Activated T-helper 17 cell treated with anti-CD3 and anti-CD28 coated beads, Interleukin-2, amount 50 U/mL, for 72 hours (primary cell): ENCODE measurements at places on chromosomes 4 and X.

DNA sequence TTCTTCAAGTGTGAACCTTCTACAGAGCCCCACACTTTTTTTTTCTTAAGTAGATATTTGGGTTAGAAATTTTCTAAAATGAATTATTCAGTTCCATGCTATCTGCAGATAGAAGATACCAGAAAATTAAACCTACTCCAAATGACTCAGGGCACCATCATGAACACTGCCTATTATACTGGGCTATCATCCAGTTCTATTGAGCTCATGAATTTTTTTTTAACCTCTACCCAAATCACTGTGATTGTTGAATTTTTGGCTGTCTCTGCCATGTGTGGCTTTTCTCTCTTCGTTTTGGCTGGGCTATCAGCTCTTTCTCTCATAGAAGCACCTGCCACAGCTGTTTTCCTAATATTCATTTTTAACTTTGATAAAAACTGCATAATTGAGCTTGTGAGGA is 31.0 kb upstream of the SLC34A2 start:
- no peak for ATAC-seq

GRCh38 chrX:19496711-19497110 is 18.6 kb downstream of the MAP3K15 start:
- no peak for ATAC-seq

- no peak for ATAC-seq
These were observed 5.5 kb upstream of the ASMT start for GRCh38 chrX:1609311-1609710.

DNA sequence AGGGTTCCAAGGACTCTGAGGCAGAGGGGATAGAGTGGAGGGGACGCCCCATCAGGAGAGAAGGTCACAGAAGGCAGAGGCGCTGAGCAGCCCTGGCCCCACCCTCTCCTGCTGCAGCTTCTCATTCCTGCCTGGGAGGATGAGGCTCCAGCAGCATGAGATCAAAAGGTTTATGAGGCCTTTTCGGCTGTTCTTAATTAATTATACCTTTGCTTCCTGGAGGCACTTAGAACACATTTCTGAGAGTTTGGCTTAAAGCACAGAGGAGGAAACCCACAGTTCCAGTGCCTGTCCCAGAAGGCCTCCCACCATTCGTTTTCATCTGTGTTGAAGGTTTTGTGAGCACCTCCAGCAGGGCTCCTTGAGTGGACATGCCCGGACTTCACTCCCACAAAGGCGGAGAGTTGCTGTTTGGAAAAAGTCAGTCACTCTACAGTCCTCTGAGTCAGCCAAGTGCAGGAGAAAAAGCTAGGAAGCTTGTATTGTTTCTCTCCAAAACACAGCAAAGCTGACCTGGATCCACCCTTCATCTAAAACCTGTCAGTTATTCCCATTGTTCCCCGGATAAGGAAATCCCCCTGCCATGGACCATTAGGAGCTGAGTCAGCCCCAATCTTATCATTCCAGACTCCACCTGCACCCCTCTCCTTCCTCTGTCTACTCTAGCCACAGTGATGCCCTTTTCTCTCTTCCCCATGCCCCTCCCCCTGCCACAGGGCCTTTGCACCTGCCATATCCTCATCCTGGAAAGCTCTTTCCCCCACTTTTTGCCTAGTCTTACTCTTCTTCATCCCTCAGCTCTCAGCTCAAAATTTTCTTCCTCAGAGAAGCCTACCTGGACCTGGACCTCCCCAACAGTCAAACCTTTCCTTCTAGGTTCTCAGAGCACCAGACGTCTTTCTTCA is 276.8 kb downstream of the FBXW7 start:
- no peak for ATAC-seq

- ATAC-seq, result no peak
These were observed 5.4 kb downstream of the RAB28 start for GRCh38 chr4:13478707-13479106.

DNA sequence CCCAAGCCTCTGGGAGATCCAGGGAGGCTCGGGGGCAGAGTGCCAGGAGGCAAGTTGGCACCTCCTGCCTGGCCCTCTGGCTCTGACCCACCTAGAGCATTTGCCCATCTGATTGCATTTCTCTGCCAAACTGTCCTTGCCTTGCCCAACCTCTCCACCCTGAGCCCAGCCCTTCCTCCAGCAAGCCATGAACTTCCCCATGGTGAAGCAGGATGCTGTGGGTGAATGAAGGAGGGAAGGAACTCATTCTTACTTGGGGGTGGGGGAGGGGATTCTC is 9.3 kb upstream of the CNGA2 start:
- ATAC-seq, result no peak

- ATAC-seq, result no peak
These were observed 19.8 kb upstream of the TBC1D14 start for GRCh38 chr4:6889736-6890324.

- no peak for ATAC-seq
These were observed 84.7 kb upstream of the NDST3 start for GRCh38 chr4:117949621-117950020.

DNA sequence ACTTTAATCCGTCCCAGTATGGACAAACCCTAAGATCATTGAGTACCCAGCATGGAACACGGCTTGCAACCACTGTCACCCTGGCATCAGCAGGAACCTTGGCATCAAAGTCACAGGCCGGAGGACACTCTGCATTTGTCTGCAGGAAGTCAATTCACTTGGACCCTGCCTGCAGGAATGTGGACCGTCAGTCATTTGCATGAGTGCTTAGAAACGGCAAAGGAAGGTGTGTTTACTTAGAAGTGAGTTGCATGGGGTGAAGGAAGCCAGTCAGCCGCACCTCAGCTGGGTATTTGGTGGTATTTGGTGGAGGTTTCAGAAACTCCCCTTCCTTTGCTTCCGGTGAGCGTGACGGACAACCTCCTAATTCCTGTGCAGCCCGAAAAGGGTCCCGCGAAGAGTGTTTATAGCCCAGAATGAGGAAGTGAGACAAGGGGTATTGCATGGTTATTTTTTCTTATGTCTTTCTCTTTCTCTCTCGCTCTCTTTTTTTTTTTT is 15.5 kb downstream of the P2RY8 start:
- peak; percentile 67 for ATAC-seq

DNA sequence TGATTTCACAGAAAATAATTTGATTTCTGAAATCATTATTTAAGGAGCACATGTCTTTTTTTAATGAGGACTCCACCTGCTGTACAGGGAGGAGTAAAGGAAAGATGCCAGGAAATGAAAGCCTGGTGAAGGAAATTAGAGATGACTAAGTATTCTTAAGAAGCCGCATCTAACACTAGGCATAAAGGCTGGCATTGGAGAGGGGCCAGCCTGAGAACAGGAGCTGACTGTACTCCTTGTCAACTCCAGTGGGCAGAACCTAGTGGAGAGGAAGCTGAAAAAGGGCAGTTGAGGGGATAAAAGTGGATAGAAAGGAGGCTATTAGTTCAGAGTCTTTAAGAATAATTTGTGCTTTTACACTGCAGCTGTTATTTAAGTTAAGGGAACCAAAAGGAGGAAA is 393.0 kb downstream of the PPP1R2C start:
- ATAC-seq, result no peak

DNA sequence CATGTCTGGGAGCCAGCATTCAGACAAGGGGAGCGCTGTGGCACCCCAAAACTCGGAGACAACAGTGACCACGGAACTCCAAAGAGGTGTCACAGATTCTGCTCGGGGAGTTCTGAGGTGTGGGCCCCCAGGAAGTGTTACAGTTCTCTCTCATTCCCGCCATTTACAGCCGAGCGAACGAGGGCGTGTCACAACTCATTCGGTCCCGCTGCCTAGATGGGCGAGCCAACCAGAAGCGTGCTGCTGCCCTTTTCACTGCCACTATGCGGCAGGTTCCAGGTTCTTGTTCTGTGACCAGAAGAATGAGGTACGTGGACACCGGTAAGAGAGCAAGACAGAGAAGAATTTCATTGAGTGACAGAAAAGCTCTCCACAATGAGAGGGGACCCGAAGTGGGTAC is 1370.6 kb upstream of the AGA start:
- ATAC-seq, result no peak

DNA sequence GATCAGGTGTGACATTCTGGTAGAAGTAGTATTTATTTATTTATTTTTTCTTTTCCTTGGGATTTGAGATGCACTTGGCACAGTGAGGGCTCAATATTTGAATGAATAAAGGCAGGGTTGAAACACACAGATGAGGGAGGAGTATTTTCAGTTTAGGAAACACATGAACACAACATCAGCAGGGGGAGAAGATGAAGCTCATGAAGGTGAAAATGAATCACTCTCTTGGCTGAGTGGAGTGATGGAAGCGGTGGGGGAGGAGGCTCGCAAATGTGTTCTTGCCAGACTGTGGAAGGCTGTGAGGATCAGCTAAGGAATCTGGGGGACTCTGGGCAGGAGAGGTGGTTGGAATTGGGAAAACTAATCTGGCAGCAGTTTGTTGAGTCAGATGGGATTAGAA is 55.3 kb downstream of the ARHGAP10 start:
- ATAC-seq, result peak; percentile 74

- no peak for ATAC-seq
These were observed 515.4 kb downstream of the ZNF674 start for GRCh38 chrX:46029777-46030176.

- no peak for ATAC-seq
These were observed 226.6 kb downstream of the KDR start for GRCh38 chr4:54898656-54899340.

GRCh38 chrX:24494647-24495075 is 29.6 kb downstream of the PDK3 start:
- no peak for ATAC-seq

GRCh38 chrX:15292861-15293260 is 22.6 kb downstream of the ASB11 start:
- no peak for ATAC-seq

DNA sequence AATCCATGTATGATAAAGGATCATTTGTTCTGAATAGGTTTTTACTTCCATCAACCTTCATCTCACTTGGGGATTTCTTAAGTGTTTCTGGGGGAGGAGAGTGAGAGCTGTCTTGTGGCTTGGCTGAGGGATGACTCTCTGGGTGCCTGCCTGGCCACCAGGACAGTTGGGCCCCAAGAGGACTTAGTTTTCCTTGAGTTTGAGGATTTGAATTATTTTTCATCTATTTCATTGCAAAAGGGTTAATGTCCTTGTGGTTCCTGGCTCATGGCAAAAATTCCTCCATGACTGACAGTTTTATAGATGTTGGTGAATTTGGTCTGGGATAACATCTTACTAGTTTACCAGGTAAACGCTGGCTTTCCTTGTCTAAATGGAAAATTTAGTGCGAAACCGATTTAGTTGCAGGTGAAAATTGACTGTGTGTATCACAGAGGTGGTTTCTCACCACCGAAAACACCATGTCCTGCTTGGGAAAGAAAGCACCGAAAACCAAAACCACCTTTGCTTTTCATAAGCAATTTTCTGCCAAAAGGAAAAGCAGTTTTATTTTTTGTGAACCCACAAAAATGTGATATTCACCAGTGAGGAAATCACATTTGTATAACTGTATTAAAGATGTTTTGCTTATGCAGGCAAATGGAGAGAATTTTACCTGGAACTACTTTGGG is 331.3 kb upstream of the SFRP2 start:
- no peak for ATAC-seq

DNA sequence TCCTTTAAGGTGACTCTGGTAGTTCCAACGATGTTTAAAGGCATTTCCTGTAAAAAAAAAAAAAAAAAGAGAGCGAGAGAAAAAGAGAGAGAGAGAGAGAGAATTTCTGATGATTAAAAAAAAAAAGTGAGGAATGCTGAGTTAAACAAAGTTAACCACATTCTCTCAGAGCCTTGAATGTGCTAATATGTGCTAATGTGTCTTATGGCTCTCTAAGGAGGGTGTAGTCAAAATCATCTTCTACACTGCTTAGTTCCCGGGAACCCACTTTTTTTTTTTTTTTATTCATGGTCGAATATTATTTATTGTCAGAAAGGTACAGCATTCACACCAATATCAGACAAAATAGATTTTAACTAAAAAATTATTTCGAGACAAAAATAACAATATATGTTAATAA is 111.7 kb downstream of the SNCA start:
- no peak for ATAC-seq

DNA sequence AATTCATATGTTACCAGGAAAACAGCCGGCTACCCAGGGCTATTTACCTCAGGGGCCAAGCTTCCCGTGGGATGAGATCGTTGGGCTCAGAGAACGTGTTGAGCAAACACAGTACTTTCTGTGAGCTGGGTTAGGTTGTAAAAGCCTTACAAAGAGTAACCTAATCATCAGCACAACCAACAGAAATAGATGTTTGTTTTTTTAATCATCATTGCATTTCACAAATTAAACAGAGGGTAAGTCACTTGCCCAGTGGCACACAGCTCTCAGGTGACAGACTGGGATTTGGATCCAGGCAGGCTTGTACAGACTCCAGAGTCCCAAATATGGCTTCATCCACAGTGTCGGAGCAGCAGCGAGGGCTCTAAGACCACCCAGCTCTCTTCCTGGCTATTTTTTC is 20.1 kb downstream of the SPON2 start:
- ATAC-seq, result no peak

DNA sequence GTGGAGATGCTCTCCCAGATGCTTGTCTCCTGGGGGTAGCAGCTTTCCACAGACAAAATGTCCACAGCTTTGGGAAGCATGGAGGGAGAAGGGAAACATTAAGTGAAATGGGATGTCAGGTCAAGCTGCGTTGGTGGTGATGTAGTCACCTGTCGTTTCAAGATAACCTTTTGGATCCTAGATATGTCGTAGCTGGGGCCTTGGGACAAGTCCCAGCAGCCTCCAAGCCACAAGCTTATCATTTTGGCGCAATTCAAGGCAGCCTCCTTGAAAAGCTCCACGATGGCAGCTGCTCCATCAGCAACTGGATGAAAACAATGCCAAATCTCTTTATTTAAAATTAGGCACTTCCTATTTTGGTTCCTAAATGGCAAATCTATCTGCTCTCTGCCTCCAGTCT is 52.0 kb downstream of the RTL9 start:
- ATAC-seq, result no peak

- no peak for ATAC-seq
These were observed 8.2 kb downstream of the SH3TC1 start for GRCh38 chr4:8207314-8207713.

DNA sequence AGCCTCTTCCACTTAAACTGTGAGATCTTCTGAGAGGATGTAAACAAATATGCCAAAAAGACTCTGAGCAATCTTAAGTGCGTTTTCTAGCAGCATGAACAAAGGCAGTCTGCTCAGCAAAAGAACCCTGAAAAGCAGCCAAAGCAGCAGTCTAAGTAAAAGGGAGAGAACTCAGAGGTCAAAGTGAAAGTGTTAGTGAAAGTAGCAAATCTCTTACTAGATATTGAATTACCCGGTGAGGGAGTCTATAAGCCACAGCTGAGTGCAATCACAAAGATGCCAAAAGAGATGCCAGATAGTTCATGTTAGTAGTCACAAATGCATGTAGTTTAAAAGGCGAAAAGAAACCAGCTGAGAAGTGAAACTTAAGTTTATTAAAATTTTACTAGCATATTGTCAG is 7.9 kb upstream of the GNRHR start:
- ATAC-seq, result peak; percentile 65

- ATAC-seq, result no peak
These were observed 115.1 kb downstream of the KLHL8 start for GRCh38 chr4:87105101-87105845.

DNA sequence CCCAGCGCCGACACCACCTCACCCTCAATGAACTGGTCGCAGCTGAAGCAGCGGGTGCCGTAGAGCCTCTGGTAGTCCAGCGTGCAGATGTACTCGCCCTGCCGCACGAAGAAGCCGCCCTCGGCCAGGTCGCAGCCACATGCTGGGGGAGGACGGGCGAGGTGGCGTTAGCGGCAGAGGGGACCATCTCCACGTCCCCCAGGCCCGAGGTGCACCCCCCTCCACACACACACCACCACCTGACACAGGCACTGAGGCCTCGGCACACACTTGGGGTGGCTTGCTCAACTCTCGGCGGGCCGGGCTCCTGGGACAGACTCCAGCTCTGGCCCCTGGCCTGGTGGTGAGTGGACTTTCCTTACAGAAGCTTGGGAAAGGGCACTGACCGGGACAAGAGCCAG is 61.5 kb downstream of the ABLIM2 start:
- no peak for ATAC-seq
